GM04503 (cell line): ENCODE measurements at places on chromosomes 1 and 21.
A peak's percentile ranks its signal among the peaks of the same experiment; 100 is the strongest.

DNA sequence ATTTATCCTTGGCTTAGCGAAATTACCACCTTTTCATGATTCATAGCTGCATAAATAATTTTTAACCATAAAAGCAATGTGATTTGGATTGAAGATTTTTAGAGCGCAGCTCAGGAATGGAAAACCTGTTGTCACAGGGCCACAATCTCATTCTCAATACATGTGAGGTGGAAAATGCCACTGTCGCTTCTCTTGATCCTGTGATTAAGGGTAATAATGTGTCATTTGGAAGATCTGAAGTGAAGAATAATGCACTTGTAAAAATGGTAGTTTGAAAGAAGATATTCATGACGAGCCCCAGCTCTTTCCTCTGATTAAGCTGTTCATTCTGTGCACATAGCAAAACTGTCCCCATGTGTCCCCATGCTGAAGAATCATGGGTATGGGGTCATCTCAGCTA is 230.4 kb downstream of the BACH1 start:
- DNase-seq = no peak

- DNase-seq = no peak
Observed at GRCh38 chr1:61190153-61190552, 107.8 kb downstream of the NFIA start.

- peak; percentile 53 for DNase-seq
Observed at GRCh38 chr1:35287807-35288640, 19.5 kb downstream of the ZMYM4 start.

DNA sequence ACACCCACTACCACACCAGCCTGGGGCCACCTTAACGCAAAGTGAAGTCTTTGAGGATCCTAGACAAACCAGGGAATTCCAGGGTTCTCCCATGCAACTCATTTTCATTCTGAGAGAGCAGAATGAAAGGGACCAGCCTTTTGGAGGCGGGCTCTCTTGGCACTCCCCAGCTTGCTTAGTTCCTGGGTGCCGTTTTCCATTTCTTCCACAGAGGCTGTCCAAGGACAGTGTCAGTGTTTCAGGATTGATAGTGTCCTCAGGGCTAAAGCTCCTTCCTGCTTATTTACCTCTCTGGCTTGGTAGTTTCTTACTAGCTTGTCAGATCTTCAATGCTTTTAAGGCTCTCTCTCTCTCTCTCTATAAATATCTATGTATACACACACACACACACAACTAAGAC is 30.1 kb upstream of the GNG4 start:
- no peak for DNase-seq

DNA sequence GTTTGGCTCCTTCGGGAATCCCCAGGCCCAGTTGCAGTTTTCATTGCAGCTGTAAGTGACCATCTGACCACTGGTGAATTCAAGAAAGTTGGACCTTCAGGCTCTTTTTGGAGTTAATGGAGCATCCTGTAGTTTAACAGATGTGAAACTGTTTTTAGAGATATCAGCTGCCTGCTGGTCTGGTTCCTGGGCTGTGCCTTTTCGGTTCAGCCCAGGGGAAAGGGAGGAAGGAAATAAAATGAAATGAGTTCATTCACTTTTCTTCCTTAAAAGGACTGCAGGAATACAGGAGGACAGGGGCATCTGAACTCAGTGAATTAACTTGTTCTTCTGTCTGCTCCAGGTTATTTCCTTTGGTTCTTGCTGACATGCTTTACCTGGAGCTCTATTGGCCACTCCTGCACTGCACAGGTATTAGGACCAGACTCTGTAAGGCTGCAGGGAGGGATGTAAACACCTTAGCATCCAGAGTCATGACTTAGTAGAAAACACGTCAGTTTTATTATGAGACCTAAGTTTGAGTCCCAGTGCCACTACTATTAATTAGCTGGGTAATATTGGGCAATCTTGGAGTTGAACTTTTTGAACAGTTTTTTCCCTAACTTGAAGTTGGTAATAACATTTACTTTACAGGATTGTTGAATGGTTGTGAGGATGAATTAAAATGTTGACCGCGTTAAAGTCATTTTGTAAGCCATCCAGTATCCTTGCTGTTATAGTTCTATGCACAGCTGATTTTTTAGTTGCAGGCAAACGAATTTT is 83.6 kb downstream of the LRRC8D start:
- DNase-seq = no peak

GRCh38 chr21:33236766-33237165 is 7.0 kb downstream of the IFNAR2 start:
- no peak for DNase-seq

GRCh38 chr1:150386592-150386991 is 22.6 kb downstream of the RPRD2 start:
- no peak for DNase-seq

DNA sequence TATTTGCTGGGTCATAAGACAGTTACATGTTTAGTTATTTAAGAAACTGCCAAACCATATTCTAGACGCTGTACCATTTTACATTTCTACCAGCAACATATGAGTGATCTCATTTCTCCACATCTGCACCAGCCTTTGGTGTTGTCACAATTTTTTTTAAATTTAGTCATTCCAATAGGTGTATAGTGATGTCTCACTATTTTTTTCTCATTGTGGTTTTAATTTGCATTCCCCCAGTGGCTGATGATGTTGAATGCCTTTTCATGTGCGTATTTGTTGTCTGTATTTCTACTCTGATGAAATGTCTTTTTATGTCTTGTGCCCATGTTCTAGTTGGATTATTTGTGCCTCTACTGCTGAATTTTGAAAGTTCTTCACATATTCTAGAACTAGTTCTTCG is 38.4 kb downstream of the NFASC start:
- no peak for DNase-seq

DNA sequence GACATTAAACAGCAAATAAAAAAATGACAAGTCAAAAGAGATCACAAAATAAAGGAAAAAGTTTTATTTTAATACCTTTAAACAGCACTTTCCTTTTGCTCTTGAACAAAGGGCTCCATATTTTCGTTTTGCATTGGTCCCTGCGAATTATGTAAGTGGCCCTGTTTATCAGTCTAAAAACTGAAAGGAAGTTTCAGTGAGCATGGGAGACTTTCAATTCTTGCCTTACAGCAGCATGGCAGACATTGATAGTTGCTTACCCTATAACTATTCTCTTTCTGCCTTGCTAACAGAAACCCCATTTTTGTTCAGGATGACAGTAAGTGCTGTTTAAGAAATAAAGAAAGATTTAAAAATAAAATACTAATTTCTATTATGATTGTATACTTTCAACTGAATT is 5.2 kb upstream of the SH3GLB1 start:
- no peak for DNase-seq

- DNase-seq = peak; percentile 97
Observed at GRCh38 chr1:8822373-8823294, 5.2 kb upstream of the RERE start.

DNA sequence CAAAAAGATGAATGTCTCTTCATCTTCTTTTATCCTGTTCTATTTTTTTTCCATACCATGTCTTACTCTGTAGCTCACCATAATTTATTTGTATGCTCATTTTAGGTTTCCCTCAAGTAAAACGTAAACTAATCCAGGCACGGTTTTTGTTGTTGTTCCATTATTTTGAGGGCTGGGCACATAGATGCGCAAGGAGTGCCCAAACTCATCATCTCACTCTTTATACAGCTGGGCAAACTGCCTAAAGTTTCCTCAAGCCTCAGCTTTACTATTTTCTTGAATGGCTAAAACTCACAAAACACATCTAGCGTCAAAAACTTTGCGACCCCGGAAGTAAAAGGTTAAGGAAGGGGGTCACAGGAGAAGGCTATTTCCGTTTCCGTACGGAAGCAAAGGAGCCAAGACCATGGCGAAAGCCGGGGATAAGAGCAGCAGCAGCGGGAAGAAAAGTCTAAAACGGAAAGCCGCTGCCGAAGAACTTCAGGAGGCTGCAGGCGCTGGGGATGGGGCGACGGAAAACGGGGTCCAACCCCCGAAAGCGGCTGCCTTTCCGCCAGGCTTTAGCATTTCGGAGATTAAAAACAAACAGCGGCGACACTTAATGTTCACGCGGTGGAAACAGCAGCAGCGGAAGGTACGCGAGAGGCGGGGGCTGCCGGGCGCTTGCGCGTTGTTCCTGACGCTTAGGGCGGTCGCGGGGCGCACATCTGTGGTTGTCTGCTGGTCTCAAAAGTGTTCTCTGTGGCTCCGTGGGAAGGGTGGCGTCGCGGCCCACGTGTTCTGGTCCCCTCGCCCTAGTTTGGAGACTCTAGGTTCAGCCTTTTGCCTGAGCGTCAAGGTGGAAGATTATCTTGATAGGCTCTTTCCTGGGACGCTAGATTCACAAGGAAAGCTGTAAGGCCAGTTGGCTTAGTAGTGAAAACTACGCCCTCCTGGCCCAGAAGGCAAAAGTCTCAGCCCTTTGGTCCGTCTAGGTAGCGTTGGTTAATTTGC is at the start of gene RPF1:
TSS of gene RPF1 (plus strand) at position 391 of the 993 bp plus-strand sequence. CDS start at position 407, 16 bp downstream.
- peak; percentile 53 for DNase-seq

DNA sequence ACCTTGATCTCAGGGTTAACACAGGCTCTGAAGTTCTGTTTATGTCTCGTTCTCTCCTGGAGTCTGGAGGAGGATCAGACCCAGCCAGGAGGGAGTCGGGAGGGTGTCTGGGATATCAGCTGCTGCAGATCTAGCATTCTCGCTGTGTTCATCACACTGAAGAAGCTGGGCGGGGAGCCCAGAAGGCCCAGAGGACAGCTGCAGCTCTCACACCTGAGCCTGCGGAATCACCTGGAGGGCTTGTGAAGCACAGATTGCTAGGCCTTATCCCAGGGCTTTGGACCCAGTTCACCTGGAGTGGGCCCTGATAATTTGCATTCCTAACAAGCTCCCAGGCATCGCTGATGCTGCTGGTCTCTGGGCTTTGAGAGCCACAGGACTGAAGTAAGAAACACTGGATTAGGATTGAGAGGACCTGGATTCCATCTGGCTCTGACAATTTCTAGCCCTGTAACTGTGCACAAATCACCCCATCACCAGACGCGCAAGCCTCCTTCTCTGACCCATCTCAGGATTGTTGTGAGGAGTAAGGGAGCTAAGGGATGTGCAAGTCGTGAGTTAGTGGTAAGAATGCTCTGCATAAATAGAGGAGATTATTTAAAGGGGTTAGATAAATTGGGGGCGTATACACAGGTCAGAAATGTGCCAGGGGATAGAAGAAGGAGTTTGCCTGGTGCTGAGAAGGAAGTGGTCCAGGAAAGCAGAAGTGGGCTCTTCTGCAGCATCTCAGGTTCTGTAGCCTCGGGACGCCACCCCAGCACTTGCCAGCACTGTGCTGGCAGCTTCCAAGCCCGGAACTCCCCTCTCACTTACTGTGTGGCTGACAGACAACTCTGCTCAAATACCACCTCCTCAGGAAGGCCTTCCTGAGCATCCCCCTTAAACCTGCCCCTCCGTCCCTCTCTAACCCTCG is 19.1 kb downstream of the ABCA4 start:
- no peak for DNase-seq

GRCh38 chr1:218516526-218516925 is 171.4 kb downstream of the TGFB2 start:
- DNase-seq = no peak

DNA sequence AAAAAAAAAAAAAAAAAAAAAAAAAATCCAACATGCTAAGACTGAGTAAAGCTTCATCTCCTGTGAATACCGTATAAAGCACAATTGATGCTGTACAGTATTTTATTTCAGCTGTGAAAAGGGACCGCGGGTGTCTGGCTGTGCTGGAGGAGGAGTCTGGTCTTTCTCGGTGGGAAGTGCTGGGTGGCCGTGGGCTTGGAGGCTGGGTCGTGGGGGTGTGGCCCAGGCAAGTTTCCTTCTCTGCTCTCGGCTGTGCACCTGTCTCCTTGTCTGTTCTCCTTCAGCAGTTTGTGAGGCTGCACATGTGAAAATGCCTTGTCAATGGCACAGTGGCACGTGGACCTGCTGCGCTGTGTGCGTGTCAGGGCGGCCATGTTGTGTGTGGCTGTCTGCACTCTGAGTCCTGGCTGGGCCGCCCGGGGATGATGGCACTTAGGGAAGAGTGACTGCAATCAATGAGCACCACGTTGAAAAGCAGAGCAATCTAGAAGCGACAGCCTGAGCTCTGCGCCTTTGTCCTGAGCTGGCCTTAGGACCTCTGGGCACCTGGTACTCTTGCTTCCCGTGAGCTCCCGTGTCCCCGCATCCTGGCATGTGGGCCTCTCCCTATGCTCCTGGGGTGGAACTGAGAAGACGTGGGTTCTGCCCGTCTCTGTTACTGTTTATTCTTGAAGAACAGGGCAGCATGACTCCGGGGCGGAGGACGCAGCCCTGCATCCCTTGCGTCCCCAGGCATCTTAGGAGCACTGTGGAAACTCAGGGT is 14.5 kb downstream of the AGPAT3 start:
- no peak for DNase-seq

- DNase-seq = no peak
Observed at GRCh38 chr1:21852282-21853130, 40.4 kb downstream of the LDLRAD2 start.

- DNase-seq = no peak
Observed at GRCh38 chr1:21449906-21450305, 10.0 kb downstream of the NBPF3 start.
